CD4-positive, alpha-beta T cell treated with Interleukin-15 for 4 hours (primary cell): ENCODE measurements at places on chromosomes 1 and 21.

DNA sequence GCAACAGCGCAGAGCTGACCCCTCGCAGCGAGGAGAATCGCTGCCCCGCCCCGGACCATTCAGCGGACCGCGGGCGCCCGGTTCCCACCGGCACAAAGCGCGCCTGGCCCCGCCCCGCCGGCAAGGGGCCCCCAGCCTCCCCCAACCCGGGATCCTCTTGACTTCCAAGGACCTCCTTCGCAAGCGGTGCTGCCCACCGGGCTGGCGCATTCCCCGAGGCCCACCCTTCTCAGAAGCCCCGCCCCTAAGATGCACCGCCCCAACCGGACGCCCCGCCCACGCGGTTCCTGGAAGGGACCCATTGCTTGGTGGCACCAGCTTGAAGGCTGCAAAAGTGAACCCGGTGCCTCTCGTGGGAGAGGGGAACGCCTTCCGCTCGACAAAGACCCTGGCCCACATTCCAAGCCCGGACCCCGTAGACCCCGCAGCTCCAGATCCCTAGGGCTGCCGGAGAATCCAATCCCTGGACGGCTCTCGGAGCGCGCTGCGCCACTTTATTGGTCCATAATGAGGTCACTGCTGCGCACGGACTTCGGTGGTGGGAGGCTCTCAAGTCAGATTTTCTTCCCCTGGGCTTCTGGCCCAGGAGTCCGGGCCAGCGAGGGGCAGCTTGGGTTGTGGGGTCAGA, 2.0 kb downstream of the HES3 start:
- DNase-seq = peak; percentile 27

- DNase-seq = no peak
Measured at GRCh38 chr1:96372881-96373280, 348.7 kb upstream of the PTBP2 start.

- no peak for DNase-seq
Measured at GRCh38 chr1:33380811-33381210, 50.1 kb downstream of the PHC2 start.

DNA sequence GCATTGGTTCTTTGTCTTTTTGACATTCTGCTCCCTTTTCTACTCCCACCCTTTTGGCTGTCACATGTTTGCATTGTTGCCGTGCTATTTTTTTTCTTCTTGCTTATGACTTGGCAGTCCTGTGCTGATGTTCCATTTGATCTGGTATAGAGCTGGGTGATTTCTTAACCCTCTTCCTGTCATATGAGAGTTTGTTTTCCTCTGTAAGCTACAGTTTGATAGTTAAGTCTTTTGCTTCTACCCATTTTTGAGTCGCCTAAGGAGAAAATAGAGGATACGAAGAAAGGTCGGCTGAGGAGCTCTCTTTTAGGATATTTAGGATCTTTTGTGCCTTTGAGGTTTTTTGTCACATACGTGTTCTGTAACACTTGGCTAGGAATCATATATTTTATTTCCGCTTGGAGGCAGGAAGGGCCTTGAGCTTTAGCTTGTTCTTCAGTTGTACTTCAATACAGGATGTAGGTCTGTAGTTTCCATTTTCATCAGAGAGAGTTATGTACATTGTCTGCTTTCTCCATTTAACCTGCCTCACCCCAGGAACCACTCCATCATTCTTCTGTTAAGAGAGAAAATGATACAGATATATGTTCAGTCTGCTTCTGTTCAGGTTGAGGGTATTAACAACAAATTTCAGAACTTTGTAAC, 150.7 kb downstream of the BACH1 start:
- DNase-seq = peak; percentile 69

GRCh38 chr1:220680085-220680687, 10.0 kb upstream of the C1orf115 start:
- DNase-seq = peak; percentile 33

DNA sequence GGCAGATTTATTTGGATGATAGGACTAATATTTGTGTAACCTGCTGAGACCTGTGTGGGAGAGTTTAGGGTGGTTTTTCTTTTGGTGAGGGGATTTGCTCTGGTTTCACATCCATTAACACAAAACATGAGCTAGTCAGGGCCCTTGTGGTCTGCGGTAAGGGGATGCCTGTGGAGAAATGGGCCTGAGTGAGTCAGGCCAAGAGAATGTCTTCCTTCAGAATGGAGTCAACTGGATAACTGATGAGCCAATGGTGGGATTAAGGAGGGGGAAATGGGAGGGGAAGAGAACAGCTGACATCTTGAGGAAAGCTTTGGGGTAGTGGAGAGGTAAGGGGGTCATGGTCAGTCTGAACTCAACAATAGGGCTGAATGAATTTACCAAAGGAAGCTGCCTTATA, 13.9 kb downstream of the WNT2B start:
- no peak for DNase-seq

DNA sequence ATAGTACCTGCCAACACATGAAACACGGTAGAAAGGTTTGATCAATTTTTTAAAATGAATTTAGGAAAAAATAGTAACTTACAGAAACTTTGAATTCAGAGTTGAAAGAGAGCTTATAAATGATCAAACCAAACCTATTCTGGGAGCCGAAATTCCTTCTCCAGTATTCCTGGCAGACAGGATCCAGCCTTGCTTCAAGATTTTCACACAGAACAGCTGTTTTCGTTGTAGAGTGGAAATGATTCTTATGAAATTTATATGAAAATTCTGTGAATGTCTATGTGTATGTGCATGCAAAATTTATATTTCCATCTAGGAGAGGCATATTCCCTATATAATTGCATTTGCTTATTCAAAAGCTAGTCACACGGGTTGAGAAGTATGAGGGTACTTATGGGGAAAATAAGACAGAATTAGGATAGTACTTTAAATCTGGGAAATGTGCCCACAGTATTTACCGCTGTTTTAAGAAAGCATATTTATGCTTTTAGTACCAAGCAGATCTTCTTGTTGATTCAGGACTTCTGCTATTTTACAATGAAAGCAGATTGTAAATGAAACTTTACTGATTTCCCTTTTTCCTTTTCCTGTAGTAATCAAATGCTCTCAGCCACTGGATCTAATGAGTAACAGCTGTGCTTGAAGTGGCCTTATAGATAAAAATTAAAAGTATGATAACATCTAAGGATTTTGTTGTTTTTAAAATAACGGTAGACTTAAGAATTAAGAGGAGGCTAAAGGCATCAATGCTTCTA, 30.4 kb downstream of the PRRX1 start:
- no peak for DNase-seq

DNA sequence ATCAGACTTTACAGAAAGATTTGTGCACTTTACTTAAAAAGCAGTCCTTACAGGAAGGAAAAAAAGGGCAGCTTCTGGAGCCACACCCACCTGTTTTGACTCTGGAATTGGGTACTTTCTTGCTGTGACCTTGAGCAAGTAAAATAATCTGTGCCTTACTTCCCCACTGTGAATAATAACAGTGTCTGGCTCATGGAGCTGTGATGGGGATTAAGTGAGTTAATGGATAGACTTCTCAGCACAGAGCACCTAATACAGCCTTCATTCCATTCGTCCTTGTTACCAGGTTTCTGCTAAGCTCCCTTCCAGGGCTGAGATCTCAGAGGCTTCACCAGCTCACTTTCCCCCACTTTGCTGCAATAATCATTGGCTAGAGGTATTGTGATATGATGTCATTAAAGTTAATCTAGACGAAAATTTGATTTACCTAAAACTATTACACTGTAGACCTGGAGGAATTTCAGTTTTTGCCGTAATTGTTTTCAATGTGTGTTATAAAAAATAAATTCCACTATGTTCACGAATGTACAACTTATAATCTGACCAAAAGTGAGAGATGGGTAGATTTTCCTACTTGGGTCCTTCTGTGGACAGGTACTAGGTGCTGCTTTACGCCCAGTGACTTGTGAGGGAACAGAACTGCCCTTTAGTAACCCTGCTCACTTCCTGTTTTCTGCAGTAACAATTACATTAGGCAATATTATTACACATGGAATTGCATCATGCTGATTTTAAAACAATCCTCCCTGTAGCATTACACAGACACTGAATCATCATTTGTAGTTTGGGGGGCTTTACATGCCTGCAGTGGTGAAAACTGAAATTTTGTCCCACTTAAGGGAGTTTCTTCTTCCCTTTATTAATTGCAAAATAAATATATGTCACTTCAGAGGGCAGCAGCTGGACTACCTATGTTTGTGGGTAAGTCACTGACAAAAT, 19.7 kb upstream of the ABCG1 start:
- DNase-seq = peak; percentile 41

GRCh38 chr1:230307213-230307612, 118.9 kb downstream of the PGBD5 start:
- no peak for DNase-seq

DNA sequence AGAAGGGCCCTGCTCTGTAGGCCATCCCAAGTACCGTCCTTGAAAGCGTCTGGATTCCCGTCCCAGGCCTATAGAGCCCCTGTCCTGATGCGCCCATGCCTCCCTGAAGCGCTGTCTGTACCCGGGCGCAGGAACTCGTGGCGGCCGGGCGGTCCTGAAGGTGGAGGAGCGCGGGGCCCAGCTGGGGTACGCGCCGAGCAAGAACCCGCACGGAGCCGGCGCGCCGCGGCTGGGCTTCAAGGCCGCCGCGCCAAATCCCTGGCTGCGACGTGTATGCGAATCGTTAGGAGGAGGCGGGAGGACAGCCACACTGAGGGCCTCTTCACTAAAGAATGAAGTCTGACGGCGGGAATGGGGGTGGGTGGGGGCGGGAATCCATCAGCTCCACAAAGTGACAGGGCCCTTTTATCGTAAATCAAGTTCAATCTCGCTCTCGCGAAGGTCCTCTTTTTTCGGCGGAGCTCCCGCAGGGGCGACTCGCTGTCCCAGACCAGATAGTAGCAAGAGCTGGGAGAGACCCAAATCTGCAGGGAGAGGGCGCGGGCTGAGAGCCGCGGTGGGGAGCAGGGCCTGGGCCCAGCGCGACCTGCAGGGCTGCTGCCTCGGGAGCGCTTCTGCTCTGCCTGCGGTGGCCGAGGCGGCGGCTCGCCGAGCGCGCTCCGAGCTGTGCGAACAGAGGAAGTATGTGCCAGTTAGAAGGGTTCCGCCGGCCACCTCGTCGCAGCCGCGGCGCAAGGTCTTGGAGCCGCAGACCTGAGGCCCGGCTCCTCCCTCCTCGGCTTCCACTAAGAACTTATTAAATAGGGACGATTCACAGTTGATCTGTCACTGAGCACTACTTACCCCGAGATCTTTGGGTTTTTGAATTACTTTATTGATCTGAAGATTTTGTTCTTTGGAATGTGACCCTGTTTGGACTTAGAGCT, 10.4 kb downstream of the BARHL2 start:
- no peak for DNase-seq

- no peak for DNase-seq
Measured at GRCh38 chr1:176551146-176551545, 88.2 kb downstream of the PAPPA2 start.

DNA sequence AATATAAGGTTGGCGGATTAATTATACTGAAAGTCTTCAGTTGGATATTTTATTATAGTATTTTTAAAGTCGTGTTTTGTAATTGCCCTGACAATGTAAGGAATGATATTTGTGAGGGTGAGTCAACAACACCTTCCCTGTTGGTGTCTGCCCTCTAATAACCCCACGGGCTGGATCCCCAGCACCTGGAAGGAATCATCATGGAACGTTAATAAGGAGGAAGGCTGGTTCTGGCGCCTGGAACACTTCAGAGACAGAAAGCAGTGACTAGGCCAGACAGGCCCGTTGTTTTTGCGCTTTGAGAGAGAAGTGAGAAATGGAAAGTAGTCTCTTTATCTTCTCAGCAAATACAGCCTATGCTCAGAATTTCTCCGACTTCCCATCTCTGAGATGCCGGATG, 31.6 kb downstream of the TEX35 start:
- DNase-seq = no peak

GRCh38 chr1:205706601-205707502, 26.5 kb upstream of the SLC45A3 start:
- DNase-seq = no peak

GRCh38 chr1:231372501-231372900, 34.4 kb downstream of the SPRTN start:
- no peak for DNase-seq

DNA sequence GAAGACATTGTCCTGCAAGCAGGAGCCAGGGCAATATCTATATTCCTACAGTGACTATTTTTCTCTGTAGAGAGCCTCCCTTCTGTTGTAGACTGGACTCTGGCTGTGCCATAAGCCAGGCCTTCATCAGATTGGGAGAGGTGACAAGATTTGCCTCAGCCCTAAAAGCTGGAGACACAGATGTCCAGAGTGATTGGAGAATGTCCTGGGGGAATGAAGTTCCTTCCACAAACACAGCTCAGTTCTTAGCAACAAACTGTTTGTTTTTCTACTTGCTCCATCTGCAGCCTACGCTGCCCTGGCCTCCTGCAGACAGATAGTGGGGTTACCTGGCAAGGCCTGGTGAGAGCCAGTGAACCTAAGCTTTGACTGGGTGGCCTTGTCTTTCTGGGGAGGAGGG, 29.9 kb upstream of the SNX27 start:
- DNase-seq = no peak

GRCh38 chr1:53543130-53543777, 84.1 kb downstream of the DMRTB1 start:
- DNase-seq = no peak

GRCh38 chr1:53608071-53608470, 130.9 kb downstream of the GLIS1 start:
- DNase-seq = no peak

DNA sequence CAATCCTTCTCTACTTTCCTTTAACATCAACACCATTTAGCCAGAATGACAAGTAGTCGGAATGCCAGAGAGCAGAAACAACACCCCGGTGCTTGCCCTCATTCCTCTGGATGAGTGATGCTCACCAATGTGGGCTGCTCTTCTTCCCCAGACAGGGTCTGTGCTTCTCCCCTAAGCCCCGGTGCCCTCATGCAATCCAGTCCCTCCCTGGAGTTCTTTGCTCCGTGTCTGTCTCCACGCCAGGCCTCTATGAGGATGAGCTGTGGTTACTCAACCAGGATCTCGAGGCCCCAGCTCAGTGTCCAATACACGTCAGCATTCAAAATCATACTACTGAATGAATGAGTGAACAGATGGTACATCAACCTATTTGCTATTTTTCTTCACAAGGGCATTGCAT, 29.7 kb upstream of the PDE9A start:
- DNase-seq = no peak

DNA sequence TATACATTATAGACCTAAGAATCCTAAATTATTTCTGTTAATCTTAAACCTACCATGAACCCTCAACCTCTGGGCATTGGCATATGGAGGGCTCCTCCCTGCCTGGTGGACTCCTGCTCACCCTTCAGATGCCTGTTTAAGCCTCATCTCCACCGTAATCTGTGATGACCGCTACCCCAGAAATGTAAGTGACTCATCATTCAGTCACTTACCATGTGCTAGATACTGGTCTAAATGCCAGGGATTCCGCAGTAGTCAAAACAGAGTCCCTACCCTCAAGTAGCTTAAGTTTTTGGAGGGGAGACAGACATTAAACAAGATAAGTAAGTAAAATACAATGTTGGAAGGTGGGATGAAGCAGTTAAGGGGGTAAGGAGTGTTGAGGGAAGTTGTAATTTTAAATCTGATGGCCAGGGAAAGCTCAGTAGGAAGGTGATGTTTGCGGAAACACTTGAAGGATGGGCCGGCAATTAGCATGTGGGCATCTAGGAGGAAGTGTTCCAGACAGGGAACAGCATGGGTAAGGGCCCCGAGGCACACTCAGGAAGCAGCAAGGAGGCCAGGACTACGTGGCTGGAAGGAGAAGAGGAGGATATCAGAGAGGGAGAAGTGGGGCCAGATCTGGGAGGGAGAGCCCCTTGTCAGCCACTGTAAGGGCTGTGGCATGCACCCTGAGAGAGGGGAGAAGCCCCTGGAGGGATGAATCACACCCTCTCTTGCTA, 141.7 kb upstream of the HOOK1 start:
- no peak for DNase-seq

- DNase-seq = no peak
Measured at GRCh38 chr1:181990728-181991127, 70.8 kb downstream of the ZNF648 start.
